ENCODE measurements at places on chromosomes 12 and 14.

GRCh38 chr12:98319716-98320425, 195.5 kb upstream of the TMPO start:
- DNase-seq: no peak

DNA sequence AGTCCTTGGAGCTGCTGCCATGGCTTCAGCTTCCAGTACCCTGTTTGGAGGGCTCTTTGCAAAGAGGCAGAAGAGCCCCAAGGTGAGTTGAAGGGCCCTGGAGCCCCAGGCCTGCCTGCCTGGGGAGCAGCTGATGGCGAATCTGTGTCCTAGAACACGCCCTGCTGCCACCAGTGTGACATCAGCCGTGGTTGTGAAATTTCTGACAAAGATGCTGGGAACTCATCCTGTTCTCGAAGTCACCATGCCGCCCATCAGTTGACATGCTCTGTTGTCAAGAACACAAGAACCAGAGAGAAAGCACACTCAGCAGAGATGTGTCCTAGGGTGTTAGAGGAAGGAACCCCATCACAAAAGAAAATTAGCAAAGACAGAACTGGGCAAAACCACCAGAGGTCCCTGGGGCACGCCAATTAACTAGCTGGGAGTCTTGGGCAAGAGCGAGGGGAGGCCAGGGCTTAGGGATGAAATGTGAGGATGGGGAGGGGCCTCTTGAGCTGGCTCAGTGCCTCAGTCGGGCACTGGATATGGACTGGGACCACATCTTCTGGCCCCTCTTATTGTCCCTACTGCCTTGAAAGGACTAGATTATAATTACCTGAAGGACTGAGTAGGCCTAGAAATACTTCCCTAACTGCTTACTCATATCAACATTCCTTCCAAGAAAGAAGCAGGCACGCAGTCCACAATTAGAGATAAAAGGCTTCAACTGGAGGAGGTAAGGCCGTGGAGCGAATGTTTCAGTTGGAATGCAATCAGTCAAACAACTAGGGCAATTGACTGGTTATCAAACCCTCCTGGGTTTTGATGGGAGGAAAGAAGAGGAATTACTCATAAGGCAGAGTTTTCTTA, 163.1 kb downstream of the CACNA1C start:
- no peak for DNase-seq

DNA sequence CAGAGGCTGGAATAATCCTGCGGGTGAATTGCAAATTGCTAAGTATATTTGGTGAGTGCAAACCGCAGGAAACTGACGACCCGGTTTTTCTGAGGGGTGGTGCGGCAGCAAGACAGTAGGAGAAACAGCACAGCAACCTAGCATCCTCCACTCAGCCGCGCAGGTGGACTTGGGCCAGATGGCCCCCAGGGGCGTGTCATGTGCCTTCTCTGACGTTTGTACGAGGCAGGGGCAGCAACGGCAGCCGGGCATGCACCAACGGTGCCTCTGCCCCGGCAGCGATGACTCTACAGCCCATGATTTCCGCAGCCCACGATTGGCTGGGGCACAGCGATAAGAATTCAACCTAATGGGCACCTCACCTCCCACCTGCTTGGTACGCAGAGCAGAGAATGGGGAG, 11.1 kb upstream of the CLEC2A start:
- peak; percentile 49 for DNase-seq

- no peak for DNase-seq
These were observed 9.4 kb upstream of the CCDC175 start for GRCh38 chr14:59585891-59586554.

GRCh38 chr12:90899456-90900182, 55.4 kb downstream of the CCER1 start:
- DNase-seq: no peak

GRCh38 chr12:75822416-75822815, 209.2 kb downstream of the PHLDA1 start:
- no peak for DNase-seq
